Islet precursor cell (in vitro differentiated cells): ENCODE measurements at places on chromosomes 11 and 22.

DNA sequence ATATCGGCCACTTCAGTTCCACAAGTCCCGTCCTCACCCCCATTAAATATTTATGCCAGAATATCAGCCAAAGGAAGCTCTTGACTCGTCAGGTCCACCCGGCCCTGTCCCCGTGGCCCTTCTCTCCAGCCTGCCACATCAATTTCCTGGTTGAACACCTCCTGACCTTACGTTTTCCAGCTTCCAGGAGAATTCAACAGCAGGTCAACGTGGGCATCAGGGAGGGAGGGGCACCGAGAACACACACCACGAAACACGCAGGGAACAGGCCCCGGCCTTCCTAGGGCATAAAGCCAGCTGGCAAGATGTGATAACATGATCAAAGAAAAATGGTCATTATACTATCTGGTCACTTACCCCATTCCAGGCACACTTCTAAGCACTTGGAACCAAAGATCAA is 15.3 kb downstream of the SULT4A1 start:
- no peak for DNase-seq

DNA sequence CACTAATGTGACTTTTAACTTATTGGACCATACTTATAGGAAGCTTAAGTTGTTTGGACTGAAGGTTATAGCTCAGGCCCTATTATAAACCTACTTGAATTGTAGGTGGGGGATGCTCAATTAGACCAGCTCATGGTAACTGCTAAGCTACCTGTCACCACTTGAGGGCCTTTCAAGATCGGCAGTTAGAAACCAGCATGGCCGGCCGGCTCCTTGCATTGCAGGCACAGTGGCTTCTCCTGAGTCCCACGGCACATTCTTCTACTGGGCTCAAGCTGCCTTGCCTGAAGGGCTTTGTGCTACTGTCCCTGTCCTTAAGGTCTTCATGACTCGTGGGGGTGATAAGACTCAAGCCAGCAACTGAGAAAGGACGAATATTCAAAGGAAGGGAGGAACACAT is 70.8 kb downstream of the TBC1D22A start:
- DNase-seq, result peak; percentile 76

GRCh38 chr11:111297696-111298095 is 650 bp upstream of the POU2AF3 start:
- DNase-seq, result no peak

GRCh38 chr11:118928870-118929500 is 3.3 kb upstream of the BCL9L start:
- DNase-seq, result no peak

- no peak for DNase-seq
Measured at GRCh38 chr11:56932572-56933220, 56.0 kb upstream of the OR5AK2 start.

DNA sequence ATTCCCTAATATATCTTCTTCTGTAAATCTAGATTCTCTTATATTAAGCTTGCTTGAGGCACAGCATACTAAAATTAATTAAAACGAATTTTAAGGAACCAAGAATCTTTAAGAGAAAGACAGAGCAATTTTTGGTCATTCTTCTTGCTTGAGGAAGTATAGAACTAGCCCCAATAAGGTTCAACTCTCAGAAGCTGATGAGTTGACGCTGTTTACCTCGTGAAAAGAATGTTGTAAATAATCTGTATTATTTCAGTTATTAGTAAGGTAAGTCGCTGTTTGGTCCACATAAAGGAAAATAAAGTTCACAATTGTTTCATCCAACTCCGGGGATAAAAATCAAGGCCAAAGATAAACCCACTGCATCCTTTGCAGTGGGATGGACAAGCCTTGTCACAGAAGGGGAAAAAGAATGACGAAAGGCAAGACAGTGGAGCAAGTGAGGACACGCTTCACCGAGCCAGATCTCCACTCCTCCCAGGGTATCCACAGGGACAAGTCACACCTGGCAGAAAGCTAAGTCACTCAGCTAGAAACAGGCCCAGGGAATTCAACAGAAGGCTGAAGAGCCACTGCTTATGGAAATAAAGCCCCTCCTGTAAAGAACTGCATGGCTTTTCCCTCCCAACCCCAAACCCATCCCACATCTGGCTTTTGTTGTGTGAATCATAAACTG is 752 bp downstream of the POU2AF1 start:
- DNase-seq, result no peak

DNA sequence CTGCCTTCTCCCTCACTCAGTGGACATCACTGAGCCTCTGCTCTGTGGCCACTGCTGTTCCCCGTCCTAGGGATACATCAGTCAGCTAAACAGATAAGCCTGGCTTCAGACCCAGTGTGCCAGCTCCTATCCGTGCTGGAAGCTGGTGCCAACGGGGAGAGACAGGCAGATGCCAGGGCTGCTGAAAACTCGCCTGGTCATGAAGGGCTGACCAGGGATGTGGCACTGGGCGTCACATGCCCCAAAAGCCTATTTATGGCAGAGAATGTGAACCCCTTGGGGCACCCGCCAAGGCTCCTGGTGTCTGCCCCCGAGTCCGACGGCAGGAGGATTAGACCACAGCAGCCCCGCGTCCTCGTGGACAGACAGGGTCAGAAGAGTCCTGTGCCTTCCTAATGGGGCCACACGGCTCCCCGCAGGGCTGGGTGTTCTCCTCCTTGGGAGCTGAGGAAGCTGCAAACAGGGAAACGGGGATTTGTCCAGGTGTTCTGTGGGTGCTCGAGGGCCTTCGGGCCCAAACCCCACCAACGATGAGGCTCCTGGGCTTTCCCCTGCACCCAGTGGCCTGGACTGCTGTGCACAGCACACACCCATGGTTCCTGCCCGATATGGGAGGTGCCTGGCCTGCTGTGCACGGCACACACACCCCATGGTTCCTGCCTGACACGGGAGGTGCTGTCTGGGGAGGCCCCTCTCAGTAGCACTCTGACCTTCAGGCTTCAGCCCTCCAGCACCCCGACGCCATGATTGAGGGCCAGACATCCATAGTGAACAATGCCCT is 19.9 kb downstream of the ANO1 start:
- DNase-seq, result no peak

GRCh38 chr11:123469089-123469488 is 39.0 kb downstream of the GRAMD1B start:
- peak; percentile 62 for DNase-seq

- no peak for DNase-seq
Measured at GRCh38 chr11:21820176-21820575, 372.7 kb upstream of the ANO5 start.

DNA sequence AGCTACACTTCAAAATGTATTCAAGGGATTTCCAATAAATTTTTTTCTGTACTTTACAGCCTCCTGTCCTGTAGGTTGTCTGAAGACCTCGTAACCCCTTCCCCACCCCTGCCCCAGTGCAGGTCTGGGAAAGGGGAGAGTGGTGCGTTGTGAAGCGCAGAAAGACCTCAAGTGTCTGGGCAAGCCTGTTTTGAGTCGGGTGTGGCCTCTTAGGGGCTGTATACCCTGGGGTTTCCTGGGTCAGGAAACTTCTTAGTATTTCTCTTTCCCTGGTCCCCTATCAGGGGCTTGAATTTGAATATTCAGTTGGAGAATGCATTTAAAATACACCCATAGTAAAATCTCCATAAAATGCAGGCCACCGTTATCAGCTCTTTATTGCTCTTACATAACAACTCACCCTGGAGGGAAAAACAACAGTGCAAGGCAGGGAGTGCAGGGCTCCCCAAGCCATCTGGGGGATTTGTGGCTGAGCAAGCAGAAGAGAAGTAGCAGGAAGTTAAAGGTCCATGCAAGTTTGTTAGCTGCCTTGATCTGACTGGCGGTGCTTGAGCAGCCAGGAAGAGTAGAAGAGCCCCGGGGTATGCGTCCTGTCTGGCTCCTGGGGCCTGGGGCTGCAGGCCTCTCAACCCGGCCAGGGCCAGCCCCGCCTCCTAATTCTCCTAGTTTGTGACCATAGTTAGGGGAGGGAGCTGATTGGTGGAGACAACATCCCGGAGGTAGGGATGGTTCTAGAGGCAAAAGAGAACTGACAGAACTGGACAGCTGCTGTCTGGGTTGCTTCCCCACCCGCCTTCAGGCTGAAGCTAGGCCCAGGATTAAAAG is 25.7 kb downstream of the ARHGAP1 start:
- peak; percentile 98 for DNase-seq

- DNase-seq, result no peak
Measured at GRCh38 chr11:103476874-103477273, 367.6 kb downstream of the DYNC2H1 start.

GRCh38 chr11:2911785-2912391 is 17.3 kb downstream of the PHLDA2 start:
- no peak for DNase-seq

GRCh38 chr11:36033936-36034335 is 90.1 kb downstream of the LDLRAD3 start:
- DNase-seq, result no peak

GRCh38 chr11:79078456-79078855 is 362.4 kb downstream of the TENM4 start:
- no peak for DNase-seq

GRCh38 chr11:117144477-117145392 is 648 bp downstream of the PAFAH1B2 start:
- peak; percentile 81 for DNase-seq

- no peak for DNase-seq
Measured at GRCh38 chr11:110529043-110529442, 99.3 kb downstream of the FDX1 start.

DNA sequence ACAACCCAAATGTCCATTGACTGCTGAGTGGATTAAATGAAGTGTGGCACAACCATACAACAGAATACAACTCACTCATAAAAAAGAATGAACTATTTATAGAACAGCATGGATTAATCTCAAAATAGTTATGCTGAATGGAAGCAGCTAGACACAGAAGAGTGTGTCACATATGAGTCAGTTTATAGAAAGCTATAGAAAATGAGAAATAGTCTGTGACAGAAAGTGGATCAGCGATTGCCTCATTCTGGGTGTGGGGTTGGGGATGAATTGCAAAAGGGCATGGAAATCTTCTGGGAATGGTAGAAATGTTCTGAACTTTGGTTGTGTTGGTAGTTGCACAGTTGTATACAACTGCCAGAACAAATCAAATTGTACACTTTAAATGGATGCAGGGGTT is 37.4 kb downstream of the PRR5L start:
- DNase-seq, result no peak

DNA sequence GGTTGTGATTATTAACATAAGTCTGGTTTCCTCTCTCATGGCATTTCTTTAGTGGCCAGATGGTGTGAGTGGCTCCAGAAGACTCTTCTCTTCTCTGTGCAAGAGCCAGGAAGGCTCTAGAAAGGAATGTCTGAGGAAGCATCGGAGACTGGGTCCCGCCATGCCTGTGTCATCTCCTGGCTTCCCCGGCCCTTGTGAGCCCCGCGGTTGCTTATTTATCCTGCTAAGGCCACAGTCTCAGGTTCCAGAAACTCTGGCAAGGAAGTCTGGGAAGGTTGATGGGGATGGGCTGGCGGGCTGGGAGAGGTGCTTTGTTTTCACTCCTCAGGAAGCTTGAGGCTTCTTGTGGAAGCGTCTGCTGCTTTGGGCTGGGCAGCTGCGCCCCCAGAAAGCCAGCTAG is 18.9 kb downstream of the BCR start:
- no peak for DNase-seq

DNA sequence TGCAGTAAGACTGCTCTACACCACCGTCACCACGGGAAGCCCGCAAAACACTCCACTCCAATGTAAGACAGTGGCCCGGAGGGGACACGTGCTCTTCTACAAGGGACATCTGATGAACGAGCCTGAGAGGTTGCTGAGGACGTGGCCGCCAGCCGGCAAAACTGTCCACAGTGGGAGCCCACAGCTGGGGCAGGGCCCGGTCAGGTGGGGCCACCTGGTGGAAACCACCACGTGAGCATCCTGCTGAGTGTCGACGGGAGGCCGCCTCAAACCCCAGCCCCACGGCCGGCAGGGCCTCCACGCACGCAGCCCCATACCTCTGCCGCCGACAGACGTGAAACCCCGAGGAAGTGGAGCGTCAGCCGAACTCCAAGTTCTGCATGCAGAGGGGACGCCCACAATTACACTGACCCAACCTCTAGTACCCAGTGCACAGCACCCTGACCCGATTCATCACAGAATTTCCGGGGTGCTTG is 42.6 kb downstream of the BRD1 start:
- no peak for DNase-seq

DNA sequence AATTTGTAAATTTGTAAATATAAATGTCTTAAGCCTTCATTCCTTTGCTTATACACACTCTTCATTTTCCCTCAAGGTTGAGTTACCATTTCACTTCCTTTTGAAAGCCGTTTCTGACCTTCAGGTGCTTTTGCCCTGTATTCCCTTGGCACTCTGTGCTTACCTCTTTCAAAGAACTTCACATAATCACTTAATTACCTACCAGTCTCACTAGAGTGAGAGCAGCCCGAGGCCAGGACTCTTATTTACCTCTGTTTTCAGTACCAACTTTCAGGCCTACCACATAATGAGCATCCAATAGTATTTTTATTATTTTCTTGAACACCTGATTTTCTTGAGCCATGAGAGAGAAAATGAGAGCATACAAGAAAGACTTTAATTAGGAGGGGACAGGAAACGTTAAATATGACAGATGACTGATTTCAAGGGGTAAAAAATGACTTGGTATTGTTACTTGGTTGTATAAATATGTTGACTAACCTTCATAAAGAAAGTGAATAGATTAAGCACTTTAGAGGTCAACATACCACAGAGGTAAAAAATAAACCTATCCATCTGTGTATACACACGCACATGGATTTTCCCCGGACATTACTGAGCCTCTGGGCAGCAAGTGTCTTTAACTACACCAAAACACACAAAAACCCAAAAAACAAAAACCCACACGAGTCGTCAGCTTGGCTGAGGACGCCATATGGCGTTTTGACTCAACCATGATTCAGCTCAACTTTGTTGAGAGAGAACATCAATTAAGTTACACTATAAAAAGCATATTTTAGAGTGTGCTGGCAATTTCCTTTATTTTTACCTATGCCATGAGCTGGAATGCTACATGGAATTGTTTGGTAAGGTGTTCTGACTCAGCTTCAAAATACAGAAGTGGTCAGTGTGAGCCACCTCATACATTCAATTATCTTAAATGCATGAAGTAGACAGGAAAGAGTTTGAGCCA is 7.6 kb downstream of the ATXN10 start:
- no peak for DNase-seq

- no peak for DNase-seq
Measured at GRCh38 chr22:49091917-49092545, 735.6 kb downstream of the BRD1 start.

- DNase-seq, result no peak
Measured at GRCh38 chr11:109745996-109746625, 324.1 kb downstream of the C11orf87 start.
